ENCODE measurements at places on chromosomes 3 and 15. TPM values are rescaled to one million over a fixed set of nuclear protein-coding genes. Genes with fewer than 3 reads are reported as not detected.
A peak's percentile ranks its signal among the peaks of the same experiment; 100 is the strongest.

GRCh38 chr15:80834906-80835305 lies 55.7 kb downstream of the CEMIP start:
- H3K4me3 ChIP-seq: no peak overlapping the region
- no peaks in the 10 kb centered on the region for H3K36me3 ChIP-seq
- no peak overlapping the region for H3K27ac ChIP-seq
- no peaks in the 10 kb centered on the region for H3K4me1 ChIP-seq
- no peak for DNase-seq

GRCh38 chr15:34335176-34336032 lies 2.2 kb downstream of the SLC12A6 start:
- H3K4me3 ChIP-seq: no peak overlapping the region
- H3K27ac ChIP-seq: peak overlapping the region; percentile 66
- no peak for DNase-seq
- no peaks in the 10 kb centered on the region for H3K27me3 ChIP-seq
- peaks cover 10% of the 10 kb centered on the region for H3K4me1 ChIP-seq
- H3K36me3 ChIP-seq: no peaks in the 10 kb centered on the region

DNA sequence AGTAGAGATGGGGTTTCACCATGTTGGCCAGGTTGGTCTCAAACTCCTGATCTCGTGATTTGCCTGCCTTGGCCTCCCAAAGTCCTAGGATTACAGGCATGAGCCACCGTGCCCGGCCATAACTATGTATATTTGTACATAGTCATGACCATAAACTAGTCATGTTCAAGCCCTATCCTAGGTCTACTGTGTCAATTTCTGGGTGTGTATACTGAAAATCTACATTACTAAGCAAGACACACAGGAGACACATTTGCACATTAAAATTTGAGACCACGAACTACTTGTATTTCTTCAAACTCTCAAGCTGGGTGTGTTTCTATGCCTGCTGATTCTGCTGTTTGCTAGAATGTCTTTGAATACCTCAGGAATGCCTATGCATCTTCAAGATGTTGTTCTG lies 451.3 kb upstream of the MCTP2 start:
- H3K27ac ChIP-seq: no peak overlapping the region
- no peak for DNase-seq
- H3K36me3 ChIP-seq: no peaks in the 10 kb centered on the region

DNA sequence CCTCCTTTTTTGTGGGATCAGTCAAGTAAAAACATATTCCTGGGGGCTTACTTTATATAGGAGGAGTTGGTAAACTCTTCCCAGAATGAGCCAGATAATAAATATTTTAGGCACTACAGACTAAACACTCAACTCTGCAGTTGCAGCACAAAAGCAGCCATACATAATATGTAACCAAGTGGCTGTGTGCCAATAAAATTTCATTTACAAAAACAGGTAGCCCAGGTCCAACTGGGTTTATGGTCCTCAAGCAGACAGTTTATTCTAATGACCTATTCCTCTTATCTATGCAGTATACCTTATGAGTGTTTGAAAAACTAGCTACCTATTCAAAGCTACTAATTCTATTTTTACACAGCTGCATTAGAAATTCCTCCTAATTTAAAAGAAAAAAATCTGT lies 61.8 kb downstream of the FAIM start:
- no peaks in the 10 kb centered on the region for H3K27me3 ChIP-seq
- no peak overlapping the region for H3K4me3 ChIP-seq
- no peak for DNase-seq
- H3K36me3 ChIP-seq: no peaks in the 10 kb centered on the region
- H3K4me1 ChIP-seq: no peaks in the 10 kb centered on the region

The ALS2CL gene
- total RNA-seq: 15.7 TPM

Data from uterus (tissue), 4 donors.